Pons (tissue), 1 donor: ENCODE measurements at places on chromosomes 13 and 19.
A peak's percentile ranks its signal among the peaks of the same experiment; 100 is the strongest.

GRCh38 chr19:7915250-7916102 lies 846 bp downstream of the TGFBR3L start:
- DNase-seq: no peak

GRCh38 chr19:12840091-12841079 lies 2.1 kb downstream of the MAST1 start:
- no peak for DNase-seq

DNA sequence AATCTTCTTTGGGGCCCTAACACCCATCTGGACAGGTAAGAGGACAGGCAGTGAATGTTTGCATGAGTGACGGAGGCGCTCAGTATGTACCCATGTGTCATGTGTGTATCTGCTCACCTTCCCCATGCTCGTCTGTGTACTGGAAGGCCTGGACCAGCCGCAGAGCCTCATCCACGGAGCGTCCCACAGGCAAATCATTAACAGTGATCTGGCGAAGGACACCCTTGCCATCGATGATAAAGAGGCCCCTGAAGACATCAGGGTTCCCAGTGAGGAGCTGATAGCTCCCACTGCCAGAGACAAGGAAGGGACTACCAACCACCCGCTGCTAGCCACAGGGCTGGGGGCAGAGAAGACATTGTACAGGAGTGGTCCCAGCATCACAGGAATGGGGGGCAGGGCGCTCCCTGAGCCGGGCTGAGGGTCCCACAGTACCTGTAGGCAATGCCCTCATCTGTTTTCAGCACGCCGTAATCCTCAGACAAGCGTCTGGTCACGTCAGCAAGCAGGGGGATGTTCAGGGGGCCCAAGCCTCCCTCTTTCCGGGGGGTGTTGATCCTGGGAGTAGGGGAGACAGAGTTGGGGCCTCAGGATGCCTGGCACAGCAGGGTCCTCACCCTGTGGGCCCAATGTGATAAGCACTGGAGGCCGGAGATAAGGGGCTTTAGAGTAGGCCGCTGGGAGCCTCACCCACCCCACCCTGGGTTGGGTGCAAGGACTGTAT lies 1.7 kb downstream of the PRDX2 start:
- no peak for DNase-seq

- DNase-seq: no peak
These were observed 45.8 kb downstream of the GGACT start for GRCh38 chr13:100542826-100543156.

DNA sequence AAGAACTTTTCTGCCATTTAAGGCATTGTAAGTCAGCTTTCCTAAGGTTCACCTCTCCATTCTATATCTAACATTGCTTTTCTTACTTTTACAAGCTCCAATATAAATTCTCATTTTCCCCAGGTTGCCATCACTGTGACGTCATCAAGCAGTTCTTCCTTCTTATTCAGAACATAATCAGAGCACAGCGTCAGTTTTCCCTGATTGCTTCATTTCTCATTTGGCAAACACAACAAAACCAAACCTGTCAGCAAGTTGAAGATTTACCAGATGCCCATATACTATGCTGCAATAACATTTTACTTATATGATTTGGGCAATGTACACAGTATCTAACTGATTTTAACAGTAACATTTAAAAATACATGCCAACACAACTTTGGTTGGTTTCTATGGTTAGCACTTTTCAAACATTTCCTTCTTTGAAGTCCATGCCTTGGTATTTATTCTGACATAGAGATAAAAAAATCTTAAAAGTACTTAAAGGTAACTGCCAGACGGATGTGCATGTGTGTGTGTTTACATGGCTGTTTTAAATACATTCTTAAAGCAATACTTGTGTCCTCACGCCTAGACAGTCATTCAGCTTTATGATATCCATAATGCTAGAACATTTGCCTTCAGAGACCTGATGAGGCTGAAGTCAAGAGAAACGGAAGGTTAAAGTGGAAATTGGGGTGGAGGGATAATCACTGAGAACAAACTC lies 264.0 kb downstream of the KLF12 start:
- no peak for DNase-seq

DNA sequence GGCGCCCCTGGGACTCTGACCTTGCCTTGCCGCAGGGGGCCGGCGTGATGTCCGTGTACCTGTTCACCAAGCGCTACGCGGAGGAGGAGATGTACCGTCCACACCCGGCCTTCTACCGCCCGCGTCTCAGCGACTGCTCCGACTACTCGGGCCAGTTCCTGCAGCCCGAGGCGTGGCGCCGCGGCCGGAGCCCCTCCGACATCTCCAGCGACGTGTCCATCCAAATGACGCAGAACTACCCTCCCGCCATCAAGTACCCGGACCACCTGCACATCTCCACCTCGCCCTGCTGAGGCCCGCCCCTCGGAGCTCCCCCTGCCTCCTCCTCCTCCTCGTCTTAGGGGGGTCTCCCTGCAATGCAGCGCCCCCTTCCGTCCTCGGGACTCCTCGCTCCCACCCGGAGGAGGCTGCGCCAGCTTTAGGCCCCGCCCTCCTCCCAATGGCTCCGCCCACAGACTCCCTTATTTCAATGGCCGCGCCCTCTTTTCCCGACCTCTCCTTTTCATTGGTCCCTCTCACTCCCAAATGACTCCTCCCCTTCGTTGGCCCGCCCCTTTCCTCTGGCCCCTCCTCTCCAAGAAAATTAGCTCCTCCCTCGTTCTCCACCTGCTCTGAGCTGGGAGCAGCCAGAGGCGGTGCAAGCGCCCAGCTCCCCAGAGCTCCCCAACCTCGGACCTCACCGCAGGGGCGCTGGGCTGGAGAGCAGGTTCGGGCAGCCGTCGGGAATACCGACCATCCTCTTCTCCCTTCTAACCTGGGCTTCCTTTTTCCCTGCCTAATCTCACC lies 20.5 kb upstream of the CACNG8 start:
- no peak for DNase-seq

GRCh38 chr13:101982903-101983302 lies 418.9 kb downstream of the FGF14 start:
- DNase-seq: peak; percentile 42

GRCh38 chr13:20311596-20311995 lies 79.5 kb upstream of the GJB6 start:
- no peak for DNase-seq

- DNase-seq: no peak
These were observed 3.6 kb downstream of the FAM187B start for GRCh38 chr19:35224681-35225571.

DNA sequence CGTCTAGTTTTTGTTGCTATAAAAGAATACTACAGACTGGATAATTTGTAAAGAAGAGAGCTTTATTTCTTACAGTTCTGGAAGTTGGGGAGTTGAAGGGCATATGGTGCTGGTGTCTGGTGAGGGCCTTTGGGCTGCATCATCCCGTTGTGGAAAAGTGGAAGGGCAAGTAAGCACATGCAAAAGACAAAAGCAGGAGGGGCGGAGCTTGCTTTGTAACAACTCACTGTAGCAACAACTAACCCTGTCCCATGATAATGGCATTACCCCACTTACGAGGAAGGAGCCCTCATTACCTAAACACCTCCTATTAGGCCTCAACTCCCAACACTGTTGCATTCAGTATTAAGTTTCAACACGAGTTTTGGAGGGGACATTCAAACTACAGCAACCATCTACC lies 7.2 kb upstream of the DNAJC15 start:
- no peak for DNase-seq

DNA sequence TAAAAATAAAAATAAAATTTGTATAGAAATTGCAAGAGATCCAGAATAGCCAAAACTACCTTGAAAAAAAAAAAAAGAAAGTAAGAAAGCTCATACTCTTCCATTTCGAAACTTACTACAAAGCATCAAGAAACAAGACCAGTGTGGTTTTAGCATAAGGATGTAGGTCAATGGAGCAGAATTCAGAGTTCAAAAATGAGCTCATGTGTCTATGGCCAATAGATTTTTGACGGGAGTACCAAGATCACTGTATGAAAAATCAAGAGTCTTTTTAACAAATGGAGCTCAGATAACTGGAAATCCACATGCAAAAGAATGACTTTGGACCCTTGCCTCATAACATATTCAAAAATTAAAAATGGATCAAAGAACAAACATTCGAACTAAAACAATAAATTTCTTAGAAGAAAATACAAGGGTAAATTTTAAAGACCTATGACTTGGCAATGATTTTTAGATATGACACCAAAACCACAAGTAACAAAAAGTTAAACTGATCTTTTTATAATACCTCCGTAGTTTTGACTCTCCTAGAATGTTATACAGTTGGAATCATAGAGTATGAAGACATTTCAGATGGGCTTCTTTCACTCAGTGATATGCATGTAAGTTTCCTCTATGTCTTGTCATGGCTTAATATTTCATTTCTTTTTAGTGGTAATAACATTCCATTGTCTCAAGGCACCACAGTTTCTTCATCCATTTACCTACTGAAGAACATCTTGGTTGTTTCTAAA lies 43.2 kb downstream of the KLF12 start:
- DNase-seq: no peak

GRCh38 chr13:111893607-111894443 lies 173.1 kb upstream of the SOX1 start:
- DNase-seq: no peak

GRCh38 chr19:42290136-42290522 lies 11.8 kb upstream of the PRR19 start:
- no peak for DNase-seq

DNA sequence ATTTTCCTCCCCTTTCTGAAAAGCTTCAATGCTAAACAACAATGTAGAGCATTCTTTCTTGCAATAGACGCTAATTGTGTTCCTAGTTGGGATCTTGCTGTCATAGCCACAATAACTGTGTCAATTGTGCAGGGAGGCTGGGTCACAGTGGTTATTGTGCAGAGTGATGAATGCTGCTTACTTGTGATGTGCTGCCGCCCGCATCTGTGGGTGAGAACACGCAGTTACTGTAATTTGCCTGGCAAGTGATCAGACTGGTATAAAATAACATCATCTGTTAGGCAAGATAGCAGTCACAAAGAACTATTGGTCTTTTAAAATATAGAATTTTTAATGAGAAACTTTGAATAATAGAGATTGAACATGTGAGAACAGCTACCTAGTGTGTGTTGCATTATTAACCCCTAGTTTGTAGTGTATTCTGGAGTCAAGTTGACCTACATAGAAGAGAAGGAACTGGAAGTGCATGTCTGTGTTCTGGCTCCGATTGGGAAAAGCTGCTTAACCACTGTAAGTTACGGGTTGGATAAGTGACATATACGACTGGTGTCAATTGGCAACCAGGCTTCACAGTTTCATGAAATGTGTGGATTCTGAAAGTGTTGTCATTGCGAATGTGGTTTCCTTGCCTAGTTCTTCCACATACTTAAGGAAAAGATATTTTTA lies 43.6 kb downstream of the SLAIN1 start:
- peak; percentile 99 for DNase-seq

DNA sequence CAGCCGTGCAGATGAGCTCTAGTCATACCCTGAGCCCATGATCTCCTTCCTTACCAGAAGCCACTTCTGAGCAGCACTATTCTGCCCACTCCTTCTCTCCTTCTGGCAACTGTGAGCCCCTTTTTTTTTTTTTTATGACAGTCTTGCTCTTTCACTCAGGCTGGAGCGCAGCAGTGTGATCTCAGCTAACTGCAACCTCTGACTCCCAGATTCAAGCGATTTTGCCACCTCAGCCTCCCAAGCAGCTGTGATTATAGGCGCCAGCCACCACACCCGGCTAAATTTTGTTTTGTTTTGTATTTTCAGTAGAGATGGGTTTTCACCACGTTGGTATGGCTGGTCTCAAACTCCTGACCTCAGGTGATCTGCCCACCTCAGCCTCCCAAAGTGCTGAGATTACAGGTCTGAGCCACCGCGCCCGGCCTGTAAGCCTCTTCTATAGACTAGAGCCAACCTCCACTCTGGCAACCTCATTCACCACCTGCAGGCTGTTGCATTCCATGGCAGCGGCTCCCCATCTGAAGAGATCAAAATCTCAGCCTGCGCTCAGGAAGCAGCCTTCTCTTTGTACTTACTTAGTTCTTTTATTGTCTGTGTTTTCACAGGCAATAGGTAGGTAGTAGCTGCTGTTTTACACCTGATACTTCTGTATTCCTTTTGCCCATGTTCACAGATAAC lies 34.8 kb upstream of the NDFIP2 start:
- DNase-seq: no peak

DNA sequence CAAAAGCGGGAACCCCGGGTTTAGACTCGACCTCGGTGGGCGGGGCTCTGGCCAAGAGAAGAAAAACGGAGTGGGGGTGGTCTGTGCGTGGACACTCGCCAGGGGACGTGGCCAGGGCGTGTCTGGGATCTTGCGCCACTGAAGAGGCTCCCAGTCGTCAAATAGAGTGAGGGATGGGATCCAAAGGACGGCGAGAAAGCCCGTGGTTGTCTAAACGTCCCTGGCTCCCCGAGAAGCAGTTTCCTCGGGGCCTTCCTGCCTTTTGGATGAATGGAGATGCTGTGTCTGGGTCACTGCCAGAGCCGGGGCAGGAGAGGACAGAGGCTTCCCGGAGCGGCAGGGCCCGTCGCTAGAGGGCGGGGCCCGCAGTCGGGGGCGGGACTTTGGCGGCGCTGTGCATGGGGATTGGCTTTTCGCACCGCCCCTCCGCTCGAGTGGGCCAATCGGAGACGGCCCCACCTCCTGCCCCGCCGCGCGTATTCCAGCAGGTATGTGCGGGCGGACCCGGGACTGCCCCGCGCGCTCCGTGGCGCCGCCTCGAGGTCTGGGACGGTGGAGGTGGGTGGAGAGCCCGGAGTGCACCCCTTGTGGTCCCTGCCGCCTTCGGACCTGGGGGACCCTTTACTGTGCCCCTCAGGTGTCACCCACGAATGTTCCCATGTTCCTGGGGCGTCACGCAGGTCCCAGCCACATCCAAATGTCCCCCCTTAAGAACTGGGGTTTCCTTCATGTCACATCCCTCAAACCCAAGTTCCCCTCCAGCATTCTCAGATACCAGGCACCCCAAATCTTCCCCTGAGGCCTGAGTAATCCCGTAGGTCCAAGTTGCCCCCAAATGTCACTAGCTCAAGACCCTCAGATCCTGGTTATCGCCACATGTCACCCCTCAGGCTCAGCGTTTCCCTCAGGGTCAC lies 38.3 kb downstream of the ZSWIM4 start:
- peak; percentile 75 for DNase-seq

DNA sequence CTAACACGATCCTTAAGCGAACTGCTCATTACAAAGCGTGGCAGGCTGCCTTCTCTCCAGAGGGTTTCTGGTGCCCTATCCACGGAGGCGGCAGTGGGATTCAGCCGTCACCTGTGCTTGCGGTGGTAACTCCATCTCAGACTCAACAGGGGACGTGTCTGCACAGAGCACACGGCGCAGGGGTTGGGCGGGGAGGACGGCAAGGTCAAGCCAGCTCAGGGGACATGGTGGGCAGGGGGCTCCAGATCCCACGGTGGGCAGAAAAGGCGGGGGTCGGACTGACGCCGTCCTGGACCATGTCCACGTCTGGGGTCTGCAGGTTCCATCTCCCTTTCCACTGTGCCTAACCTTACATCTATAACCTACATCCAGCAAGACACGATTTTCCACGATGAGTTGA lies 70.7 kb downstream of the RASA3 start:
- DNase-seq: no peak

DNA sequence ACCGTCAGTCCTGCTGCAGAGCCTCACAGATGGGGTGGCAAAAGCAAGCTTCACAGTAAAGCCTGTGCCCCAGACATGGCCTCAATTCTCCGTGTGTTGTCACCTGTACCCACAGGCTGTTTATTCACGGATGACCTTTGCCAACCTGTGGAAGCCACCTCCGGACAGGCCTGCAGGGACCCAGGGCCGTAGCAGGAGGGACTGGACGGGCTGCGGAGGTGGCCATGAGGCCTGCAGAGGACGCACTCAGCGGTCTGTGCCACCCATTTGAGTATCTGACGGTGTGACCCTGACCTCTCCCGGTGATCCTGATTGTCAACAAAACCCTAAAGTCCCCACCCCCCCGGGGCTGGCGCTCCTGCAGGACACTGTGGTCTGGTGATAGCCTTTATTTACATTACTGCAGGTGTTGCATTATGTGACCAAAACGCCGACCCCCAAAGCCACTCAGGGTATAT lies 7.8 kb upstream of the KLF16 start:
- DNase-seq: no peak
